ENCODE measurements at places on chromosomes 7 and 10.

GRCh38 chr7:1078985-1079384, 8.9 kb upstream of the GPER1 start:
- DNase-seq, result no peak

GRCh38 chr7:155296788-155297516, 726 bp upstream of the INSIG1 start:
- peak; percentile 85 for DNase-seq

- peak; percentile 74 for DNase-seq
Measured at GRCh38 chr7:85719981-85720953, 533.4 kb upstream of the SEMA3D start.

DNA sequence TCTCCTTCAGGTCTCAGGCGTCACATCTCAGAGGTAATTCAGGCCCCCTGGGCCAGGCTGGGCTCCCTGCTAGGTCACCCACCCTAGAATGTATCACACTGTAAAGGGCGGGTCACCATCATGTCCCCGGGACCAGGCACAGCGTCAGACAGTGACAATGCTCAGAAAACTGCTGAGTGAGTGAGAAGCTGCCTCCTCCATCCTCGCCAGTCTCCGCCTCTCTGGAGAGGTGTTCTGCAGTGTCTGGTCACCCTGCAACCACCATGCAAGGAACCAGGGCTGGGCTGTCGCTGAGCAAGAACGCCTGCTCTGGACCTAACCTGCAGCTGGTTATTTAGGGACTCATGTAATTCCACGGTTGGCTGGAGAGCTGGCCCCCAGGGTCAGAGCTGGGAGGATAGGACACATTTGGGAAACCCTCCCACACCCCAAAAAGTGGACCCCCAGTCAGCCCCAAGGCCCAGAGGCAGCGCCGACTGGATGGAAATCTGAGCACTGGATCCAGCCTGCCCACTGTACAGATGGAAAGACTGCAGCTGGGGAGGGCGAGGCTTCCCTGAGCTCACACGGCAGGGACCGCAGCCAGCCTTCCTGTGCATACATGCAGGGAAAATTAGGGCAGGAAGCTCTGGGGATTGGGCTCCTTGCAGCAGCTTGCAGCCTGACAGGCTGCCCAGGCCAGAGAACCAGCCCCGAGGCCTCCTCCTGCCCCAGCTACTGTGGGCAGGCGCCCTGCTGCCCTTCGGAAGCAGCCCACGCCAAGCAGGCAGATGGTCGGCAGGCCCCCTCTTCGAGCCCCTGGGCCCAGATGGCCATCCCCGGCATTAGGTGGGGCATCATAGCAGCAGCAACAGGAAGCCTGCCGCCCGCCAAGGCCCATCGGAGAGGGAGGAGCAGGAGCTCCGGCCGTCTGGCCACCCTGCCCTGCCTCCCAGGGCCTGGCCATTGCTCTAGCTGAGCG, 105.4 kb upstream of the ZMIZ1 start:
- no peak for DNase-seq

DNA sequence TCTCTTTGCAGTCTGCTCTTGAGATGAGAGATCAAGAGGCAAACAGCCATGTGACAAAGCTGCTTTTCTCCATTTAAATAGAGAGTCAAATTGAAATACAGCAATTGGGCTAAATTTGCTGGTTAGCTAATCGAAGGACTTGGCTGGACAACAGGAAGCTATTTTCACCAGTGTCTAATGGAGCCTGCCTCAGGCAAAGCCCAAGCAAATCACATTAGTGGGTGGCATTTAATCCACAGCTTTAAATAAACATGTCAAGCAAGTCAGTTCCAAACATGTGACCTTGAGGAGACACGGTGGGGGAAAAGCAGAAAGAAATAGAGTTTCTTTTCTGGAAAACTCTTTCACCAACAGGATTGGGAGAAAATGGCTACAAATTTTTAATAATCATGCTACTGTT, 180.5 kb upstream of the AOAH start:
- DNase-seq, result no peak

DNA sequence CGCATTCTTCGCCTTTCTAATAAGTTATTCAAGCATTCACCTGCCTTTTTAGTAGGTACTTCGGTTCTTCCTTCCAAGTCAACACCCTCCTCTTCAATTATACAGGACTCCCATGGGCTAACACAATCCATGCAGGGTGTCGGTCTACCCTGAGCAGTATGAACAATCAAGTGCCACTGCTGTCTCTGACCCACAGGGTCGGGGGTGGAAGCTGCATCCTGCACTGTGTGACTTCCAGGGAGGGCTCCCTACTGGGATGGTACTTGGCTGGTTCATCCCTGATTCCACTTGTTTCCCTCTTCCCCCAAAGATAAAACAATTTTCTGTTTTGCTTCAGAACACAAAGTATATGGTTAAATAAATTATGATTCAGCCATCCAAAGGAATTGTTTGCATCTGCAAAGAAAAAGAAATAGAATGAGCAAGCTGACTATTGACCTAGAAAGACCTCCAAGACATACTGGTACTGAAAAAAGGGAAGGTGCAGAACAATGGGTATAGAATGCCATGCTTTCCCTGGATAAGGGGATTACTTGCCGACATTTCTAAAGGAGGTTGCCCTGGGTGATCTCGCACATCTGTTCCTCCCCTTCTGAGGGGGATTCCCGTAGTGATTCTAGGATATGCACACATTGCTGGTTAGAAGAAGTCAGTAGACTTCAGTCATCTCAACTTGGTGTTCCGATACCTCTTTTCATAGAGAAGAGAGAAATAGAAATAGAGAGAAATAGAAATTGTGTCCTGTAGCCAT, 89.1 kb upstream of the AGR3 start:
- no peak for DNase-seq

GRCh38 chr10:119480667-119481066, 61.9 kb downstream of the RGS10 start:
- DNase-seq, result no peak

DNA sequence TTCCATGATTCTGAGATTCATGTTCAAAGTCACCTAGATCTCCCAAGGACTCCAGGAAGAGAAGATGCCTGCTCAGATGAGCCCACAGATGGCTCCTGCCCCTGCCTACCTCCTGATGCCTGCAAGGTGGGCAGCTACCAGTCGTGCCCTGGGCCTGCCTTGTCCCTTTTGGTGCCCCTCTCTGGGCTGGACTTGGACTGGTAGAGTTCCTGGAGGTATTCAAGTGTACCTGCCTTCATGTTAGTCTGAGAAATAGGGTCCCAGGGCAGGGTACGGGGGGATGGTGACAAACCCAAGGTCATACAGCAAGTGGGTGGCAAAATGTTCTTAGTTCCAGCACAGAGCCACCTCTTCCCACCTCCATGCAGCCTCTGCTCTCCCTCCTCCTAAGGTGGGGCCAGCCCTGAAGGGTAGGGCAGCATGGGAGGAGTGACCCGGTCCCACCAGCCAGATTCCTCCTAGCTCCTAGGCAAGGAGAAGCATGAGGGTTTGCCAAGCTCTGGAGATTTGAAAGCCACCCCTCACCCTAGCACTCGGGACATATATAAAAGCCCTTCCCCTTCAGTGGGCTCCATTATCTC, 80.8 kb upstream of the UNC5B start:
- no peak for DNase-seq

- no peak for DNase-seq
Measured at GRCh38 chr10:119679480-119679829, 28.3 kb downstream of the BAG3 start.

- peak; percentile 55 for DNase-seq
Measured at GRCh38 chr7:130491841-130492522, at the start of gene MEST. Gene MEST, plus strand, starts transcription at chr7:130492085. Its CDS starts 229 bp downstream, at chr7:130492314.

- no peak for DNase-seq
Measured at GRCh38 chr10:103104721-103105120, 88.4 kb downstream of the NT5C2 start.

DNA sequence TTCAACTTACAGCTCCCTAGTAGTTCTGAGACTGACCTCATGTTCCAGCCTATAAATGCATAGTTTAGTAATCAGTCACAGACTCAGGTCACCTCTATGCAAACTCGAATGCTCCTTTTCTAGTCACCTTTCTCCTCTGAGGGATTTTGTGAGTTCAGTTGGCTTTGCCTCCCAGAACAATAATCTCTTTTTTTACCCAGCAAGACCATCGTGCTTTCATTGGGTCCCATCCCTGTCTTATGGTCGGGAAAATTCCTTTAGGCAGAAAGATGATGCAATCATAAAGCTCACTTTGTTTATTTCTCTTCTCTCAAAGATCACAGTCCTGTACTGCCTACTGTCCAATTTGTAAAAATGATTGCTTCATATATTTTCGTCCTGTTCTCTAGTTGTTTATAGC, 38.4 kb downstream of the TWIST1 start:
- DNase-seq, result peak; percentile 46

GRCh38 chr7:139329119-139329518, 12.0 kb upstream of the FMC1 start:
- no peak for DNase-seq

DNA sequence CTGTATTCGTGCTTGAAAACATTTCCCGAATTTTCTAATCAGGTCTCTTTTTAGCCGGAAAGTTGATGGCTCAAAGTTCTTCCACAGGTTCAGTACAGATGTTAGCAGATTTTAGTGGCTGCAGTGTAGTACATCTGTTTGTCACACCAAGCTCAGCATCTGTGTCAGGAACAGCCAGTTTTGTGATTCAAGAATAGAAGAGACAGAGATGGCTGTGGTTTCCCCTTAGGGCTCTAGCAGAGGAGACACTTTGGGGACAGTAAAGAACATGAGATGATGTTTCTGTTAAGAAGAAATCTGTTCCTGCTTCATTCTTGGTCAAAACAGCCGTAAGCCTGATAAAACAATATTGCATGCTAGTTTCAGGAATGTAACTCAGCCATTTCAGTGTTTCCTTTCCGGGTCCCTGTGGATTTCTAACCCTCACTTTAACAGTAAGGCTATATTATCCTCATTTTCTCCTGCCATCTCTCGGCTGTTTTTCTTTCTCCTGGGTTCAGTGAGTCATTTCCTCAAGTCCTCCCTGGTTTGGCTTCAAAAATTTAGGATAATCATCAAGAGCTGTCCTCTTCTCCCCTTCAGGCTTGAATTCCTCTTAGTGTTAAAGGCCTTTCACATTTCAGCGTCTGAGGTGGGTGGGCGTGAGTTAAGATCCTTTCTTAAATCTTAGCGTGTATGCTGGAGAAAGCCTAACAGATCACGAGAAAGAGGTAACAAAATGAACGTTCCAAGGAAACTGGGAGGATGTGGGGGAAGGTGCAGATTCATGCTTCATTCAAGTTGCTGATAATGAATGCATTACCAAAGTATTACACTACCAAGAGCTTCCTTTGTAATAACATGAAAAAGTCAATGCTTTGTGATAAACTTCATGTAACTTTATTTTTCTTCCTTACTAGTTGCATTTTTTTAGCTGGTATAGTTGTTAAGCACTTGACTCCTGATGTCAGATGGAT, 37.1 kb upstream of the BICC1 start:
- peak; percentile 91 for DNase-seq

- DNase-seq, result no peak
Measured at GRCh38 chr7:85154282-85154937, 32.4 kb downstream of the SEMA3D start.

GRCh38 chr7:48298779-48299178, 127.5 kb downstream of the ABCA13 start:
- peak; percentile 74 for DNase-seq

DNA sequence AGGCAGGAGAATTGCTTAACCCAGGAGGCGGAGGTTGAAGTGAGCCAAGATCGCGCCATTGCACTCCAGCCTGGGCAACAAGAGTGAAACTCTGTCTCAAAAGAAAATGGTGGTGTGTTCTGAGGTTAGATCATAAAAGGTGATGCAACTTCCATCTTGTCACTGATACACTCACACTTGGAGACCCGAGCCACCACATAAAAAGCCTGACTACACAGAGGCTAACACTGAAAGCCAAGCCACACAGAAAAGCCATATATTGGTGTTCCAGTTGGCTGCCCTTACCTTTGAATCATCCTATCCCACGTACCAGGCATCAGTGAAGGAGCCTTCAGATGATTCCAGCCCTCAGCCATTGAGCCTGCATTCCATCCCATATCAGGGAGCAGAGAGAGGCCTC, 4.0 kb downstream of the MORN4 start:
- DNase-seq, result no peak

GRCh38 chr10:30190577-30191552, 131.5 kb upstream of the JCAD start:
- DNase-seq, result no peak

DNA sequence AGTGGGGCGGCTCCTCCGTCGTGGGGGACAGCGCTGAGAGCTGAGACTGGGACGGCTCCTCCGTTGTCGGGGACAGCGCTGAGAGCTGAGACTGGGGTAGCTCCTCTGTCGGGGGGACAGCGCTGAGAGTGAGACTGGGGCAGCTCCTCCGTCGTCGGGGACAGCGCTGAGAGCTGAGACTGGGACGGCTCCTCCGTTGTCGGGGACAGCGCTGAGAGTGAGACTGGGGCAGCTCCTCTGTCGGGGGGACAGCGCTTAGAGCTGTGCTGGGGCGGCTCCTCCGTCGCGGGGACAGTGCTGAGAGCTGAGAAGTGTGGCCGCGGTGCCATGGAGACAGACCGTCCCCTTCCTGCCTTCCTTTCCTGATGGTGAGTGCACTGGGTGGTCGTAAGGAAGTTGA, 136.4 kb downstream of the DYNC2I1 start:
- no peak for DNase-seq

- no peak for DNase-seq
Measured at GRCh38 chr10:100962351-100963080, 6.8 kb upstream of the SEMA4G start.

DNA sequence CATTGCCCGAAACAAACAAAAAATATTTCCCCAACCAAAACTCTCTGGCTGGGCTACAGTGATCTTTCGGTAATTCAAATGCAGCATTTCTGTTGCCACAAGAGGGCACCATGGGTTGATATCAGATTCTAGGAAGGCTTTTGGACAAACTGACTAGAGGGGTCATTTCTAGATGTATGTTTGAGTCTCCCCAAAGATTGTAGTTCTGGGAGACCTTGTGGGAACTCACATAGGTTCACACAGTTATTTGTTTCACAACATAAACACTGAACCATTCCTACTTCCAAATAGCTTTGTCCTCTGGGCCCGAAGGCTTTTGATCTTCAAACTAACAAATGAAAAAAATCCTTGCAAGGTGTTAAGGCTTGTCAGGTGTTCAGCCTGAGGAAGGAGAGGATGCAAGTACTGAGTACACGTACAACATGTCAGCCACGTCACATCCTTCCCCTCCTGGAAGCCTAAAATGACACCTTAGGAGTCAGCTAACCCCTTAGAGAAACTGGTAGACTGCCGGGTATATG, 37.0 kb upstream of the IL15RA start:
- DNase-seq, result peak; percentile 24

GRCh38 chr7:107982918-107983389, 20.0 kb downstream of the LAMB1 start:
- peak; percentile 45 for DNase-seq

GRCh38 chr7:40437498-40437897, 302.7 kb downstream of the SUGCT start:
- DNase-seq, result peak; percentile 98

DNA sequence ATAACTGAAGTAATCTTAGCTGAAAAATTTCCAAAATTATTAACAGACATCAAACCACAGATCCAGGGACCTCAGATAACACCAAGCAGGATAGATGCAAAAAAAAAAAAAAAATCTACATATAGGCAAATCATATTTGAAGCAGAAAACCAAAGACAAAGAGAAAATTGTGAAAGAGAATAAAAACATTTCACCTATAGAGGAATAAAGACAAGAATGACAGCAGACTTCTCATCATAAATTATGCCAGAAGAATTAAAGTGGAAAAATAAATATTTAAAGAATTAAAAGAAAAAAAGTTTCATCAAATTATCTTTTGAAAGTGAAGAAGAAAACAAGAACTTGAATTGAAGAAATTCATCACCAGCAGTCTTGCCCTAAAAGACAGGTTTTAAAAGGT, 467.5 kb downstream of the GPAM start:
- DNase-seq, result no peak
